Esophagus (tissue), 2 donors: ENCODE measurements at places on chromosomes 7 and 10. TPM values are rescaled to one million over a fixed set of nuclear protein-coding genes. Genes with fewer than 3 reads are reported as not detected.

The COMMD3 gene
- polyA plus RNA-seq, result 34.7 TPM

The PKD2L1 gene
- polyA plus RNA-seq, result not detected

The TBX20 gene
- not detected for polyA plus RNA-seq

The PNLIPRP3 gene
- polyA plus RNA-seq, result 2.6 TPM

The IDI2 gene
- not detected for polyA plus RNA-seq

The GFRA1 gene
- polyA plus RNA-seq, result 0.73 TPM

The LRCH4 gene
- 73.4 TPM for polyA plus RNA-seq

The CALHM3 gene
- not detected for polyA plus RNA-seq

The NOD1 gene
- polyA plus RNA-seq, result 5.0 TPM
